ENCODE measurements at places on chromosomes 6 and 20.

DNA sequence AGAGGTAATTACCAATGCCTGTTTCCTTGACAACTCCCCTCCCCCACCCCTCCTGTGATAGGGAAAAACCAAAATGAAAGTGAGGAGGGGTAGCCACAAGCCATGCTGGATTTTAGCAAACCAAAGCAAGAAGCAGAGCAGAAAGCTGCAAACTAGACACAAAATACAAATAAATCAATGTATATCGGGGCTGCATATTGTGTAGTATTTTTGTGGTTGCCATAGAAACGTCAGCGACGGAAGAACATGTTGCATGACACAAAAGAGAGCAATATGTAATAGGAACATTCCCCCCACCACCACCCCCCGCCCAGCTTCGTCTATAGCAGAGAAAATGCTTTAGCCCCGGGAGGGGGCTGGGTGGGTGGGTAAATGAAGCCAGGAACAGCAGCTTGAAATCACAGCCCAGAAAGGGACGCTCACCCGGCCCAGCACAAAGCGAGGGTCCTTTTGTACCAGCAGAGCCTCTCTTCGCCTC is 548 bp downstream of the AGPAT4 start:
- no peak for DNase-seq

- DNase-seq: no peak
Measured at GRCh38 chr20:24722586-24722985, 226.5 kb upstream of the CST7 start.

DNA sequence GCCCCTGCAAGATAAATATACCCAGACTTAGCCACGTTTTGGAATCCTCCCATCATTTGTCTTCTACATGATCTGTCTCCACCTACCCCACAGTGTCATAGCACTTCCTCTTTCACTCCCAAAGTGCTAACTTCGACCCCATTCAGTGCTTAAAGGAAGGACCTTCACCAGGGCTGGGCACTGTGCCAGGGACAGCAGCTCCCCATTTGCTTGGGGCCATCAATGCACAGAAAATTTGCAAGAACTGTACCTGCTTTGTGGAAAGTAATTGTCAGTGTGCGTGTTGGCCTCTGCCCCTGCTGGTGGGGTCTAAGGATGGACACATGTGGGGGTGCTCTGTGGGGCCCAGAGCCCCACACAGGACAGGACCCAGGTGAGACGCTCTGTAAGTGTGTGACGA is 5.2 kb upstream of the BPIFA2 start:
- DNase-seq: no peak

DNA sequence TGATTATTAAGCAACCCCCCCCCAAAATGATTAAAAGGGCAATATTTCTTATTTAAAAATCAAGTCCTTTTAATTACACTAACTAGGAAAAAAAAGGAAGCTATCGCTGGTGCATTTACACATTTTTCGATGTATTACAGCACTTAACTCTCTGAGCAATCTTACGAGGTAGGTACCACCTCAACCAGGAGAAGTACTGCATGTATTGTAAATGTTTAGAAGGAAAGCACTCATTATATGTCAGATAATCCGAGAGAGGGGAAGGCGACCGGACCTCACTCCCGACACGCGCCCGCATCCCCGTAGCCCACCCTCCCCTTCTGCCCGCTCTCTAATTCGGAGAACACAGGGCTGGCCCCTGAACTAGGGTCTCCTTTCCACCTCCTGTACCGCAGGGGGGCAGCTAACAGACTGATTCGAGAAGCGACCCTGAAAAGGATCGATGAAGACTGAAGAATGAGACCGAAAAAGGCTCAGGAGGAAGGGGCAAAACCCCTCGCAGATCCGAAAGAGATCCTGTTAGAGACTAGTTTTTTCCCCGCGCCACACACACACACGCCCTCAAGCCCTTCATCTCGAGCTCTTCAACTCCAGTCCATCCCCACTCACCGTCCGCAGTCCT is 337 bp downstream of the ESF1 start:
- DNase-seq: no peak

DNA sequence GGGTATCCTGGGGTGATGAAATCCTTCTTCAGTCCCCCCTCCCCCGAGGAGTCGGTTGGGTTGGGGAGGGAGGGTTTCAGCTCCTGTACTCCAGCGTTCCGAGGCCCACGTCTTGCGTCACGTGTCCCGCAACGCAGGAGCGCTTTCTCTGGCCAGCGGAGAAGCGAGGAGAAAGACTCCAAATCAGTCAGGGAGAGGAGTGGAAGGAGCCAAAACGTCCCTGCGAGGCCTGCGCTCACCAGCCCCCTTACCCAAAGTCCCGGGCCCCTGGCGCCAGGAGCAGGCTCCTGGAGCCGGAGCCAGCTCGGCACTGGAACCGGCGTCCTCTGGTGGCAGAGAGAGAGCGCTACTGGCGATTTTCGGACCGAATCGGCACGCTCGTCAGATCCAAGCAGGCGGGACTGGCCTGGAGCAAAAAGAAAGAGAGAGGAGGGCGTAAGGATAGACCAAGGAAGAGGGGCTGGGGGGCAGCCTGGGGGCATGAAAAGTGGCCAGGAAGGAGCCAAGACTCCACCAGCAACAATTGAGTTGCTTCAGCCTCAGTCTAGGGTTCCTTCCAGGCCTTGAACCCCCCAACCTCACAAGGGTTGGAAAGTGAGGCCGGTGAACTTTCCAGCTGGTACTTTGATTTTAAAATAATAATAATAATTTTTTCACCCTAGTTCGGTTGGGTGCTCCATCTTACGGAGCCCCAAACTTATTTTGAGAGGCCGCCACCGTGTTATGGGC is at the start of gene GNAS:
Gene GNAS (plus strand): TSS at position 174 of the 729 bp plus-strand sequence.
- no peak for DNase-seq

DNA sequence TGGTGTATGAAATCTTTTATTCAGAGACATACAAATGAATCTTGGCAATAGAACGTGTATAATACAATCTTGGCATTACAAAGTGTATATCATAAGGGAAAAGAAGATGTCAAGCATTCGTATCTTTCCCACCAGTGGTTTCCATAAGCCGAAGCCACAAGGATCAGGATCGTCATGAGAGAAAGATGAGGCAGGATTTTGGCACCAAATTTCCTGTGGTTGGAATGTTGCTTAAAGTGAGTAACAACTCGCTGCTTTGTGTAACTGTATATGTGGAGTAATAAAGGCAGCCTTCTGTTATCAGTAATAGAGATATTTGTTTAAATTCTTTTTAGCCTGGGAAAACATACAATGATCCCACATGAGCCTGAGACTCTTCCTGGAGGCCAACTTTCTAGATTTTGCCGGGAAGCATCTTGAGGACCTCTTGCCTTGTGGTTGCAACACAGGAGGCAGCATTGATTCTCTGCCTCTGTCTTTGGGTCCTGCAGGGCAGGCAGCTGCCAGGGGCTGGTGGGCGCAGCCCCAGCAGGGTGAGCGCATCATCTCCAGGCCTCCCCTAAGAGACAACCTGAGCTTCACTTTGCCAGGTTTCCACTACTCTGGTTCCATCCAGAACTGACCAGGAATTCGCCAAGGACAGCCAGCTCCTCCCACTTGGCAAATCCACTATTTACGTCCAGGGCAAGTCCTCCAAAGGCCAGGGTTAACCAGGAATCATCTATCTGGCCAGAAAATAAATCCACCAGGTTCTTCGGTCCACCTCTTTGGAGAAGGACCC is 230.9 kb upstream of the SULF2 start:
- DNase-seq: no peak

- DNase-seq: no peak
Measured at GRCh38 chr6:91667596-91667995, 1080.7 kb upstream of the MAP3K7 start.
